ENCODE measurements at places on chromosomes 2 and 18.

GRCh38 chr18:59458575-59458974, 99.5 kb upstream of the LMAN1 start:
- no peak for DNase-seq

DNA sequence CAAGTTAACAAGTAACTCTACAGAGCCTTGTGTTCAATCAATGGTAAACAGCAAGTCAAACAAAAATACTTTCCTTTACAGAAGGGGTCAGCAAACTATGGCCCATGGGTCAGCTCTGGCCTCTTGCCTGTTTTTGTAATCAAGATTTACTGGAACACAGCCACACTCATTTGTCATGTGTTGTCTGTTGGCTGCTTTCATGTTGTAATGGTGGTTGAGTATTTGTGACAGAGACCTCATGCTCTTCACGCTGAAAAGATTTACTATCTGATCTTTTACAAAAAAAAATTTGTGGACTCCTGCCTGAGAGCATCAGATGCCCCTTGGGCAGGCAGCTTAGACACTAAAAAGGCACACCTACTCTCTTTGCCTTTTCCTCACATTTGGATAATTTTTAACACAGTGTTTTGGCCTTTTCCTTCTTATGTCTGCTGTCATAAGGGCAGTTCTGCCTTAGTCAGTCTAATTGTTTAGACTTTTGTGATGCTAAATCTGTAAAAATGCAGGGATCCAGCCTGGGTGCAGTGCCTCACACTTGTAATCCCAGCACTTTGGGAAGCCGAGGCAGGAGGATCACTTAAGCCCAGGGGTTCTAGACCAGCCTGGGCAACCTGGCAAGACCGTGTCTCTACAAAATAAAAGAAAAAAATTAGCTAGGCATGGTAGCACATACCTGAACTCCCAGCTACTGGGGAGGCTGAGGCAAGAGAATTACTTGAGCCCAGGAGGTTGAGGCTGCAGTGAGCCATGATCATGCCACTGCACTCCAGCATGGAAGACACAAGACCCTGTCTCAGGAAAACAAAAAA, 18.3 kb downstream of the IL1B start:
- no peak for DNase-seq

GRCh38 chr2:222747526-222748160, 76.2 kb downstream of the MOGAT1 start:
- DNase-seq, result no peak

DNA sequence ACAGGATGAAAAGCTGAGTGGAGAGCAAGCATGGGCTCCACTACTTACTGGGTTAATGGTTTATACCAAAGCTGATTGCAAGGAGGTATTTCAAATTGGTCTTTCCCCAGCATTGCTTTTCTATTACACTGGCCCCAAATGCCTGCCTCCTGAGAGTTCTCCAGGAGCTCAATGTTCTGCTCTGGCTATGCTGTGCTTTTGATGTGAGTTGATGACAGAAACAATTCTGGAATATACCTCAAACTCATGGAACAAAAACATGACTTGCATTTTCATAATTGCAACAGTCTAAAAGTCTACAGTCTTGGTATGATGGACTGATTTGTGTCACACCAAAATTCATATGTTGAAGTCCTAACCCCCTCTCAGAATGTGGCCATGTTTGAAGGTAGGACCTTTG, 258.0 kb downstream of the CDH20 start:
- no peak for DNase-seq

DNA sequence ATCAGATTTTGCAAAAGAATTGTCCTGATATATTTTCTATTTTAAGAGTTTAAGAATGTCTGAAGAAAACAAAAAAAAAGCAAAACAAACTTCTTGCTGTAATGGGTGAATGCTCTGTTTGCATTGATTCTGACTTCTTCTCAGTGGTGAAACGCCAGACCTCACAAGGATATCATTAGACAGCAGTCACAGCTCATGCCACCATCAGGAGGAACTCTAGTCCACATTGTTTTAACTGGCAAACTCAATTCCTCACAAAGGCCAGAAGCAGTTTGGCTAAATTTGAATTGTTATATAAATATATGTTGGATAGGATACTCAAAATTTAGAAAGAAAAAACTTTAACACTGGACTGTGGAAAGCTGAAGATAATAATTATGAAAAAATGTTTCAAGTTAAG, 89.4 kb downstream of the DOK6 start:
- no peak for DNase-seq

DNA sequence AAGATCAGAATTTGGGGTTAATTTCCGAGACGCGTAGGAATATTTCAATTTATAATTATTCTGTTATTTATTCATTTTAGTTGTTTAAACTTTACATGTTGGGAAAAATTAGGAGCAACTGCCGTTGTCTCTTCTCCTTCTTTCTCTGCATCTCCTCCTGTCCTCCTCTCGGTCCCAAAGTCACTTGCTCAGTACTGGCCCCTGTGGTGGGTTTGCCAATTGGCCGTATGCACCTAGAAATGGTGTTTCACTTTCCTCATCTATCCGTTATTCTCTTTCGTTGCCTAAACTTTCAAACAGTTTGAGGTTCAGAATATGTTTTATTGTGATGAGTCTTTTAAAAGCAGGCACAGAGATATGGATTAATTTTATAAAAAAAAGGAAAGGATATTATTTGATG, 517.9 kb downstream of the PLCL1 start:
- DNase-seq, result peak; percentile 9
